NCI-H2029 (cell line): ENCODE measurements at places on chromosomes 6 and 20.

- DNase-seq: no peak
These were observed 326.6 kb upstream of the RNF24 start for GRCh38 chr20:4341804-4342485.

DNA sequence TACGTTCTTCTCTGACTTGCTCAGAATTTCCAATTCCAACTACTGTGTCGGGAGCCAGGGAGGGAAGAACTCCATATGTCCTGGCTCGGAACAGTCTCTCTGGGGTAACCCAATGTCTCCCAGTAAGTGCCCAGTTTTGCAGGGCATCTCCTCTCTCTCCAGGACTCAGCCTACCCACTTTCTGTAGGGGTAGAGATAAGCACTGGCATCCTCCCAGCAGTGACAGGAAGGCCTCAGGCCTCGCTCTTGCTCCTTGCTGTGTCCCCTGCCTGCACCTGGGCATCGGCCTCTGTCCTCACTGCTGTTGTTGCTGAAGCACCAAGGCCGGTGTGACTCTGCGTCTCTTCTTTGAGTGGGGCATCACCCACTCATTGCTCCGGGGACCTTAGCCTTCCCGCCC lies 388.9 kb upstream of the JARID2 start:
- no peak for DNase-seq

GRCh38 chr6:15368873-15369272 lies 123.0 kb downstream of the JARID2 start:
- DNase-seq: no peak

DNA sequence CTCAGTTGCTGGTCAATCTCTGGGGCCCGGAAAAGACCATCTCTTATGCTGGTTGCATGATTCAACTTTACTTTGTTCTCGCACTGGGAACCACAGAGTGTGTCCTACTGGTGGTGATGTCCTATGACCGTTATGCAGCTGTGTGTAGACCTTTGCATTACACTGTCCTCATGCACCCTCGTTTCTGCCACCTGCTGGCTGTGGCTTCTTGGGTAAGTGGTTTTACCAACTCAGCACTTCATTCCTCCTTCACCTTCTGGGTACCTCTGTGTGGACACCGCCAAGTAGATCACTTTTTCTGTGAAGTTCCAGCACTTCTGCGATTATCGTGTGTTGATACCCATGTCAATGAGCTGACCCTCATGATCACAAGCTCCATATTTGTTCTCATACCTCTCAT lies 4.3 kb downstream of the OR2J3 start:
- no peak for DNase-seq

DNA sequence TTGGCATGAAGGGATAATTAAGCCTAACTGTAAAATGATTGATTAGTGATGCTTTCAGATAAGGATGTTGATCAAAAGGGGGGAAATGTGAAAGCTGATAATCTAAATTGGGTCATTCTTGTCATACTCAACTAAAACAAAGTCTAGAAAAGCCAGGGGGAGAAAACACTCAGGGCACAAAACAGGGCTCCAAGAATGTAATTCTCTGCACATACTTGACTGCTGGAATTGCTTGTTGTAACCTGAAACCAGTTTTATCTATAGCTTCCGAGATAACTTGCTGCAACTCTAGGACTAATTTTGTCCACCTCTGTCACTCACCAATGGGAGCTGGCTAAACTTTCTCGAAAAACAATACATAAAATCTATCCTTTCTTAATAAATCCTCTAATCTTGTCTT lies 310.3 kb downstream of the CLVS2 start:
- no peak for DNase-seq

DNA sequence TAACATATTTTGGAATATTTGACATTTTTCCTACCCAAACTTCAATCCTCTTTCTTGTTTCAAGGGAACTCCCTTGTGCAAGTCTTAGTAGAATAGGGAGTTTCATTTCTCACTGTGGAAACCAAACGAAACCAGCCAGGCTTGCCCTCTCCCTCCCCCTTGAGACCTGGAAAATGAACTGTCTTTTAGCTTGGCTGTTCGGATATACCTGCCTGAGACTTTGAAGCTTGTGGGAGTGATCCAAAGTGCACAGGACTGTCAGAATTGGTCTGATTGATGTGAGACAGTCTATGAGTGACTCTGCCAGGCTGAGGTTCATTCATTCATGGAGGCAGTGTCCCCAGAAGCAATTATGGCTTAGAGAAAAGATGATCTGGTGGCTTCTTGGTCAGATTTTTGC lies 388.1 kb downstream of the EPM2A start:
- no peak for DNase-seq

DNA sequence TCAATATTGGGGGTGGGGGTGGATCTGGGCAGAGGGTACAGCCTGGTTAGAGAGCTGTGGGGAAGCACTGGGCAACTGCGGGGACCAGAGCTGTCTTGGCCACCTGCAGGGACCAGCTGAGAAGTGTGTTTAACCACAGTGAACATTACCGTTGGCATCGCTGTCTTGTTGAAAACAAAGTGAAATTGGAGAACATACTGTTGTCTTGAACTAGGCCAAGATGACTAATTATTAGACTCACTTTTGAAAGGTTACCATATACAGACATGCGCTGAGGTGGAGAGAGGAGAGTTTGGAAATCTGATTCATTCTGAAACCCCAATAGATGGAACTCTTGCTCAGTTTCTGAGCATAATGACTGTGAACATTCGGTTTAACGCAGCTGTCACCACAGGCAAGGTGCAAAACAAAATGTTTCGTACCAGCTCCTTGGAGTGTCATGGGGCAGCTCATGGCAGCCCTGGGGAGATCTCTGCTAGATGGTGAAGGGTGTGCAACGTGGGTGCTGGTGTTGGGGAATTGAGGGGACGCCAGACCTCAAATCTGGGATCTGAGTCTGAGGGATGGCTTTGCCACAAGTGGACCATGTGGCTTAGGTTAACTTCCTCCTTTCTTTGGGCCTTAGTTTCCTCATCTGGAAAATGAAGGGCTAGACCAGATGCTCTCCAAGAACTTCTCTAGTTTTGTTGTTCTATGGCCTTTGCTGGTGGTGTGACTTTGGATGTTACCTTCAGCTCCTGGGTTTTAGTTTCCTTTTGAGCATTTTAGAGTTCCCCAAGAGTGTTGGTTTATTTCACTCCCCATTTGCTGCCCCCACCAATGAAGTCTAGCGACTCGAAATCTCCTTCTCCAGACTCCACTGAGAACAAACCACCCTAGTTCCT lies 24.6 kb upstream of the GTSF1L start:
- DNase-seq: no peak

DNA sequence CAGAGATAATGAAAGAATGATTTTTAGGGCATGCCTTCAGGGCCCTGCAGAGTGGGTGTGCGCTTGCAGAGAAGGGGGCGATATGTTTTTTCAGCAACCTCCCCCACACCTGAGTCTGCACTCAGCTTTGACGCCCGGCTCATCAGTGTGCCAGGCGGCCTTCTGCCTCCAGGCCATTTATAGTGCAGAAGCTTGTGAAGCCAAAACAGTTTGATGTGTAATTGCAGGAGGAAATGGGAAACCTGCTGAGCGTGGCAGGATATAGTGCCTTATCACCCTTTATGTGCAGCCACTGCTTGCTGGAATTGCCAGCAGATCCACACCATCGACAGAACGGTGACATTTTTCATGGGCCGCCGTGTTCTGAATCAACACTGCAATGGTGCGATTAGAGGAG lies 178.2 kb downstream of the CDH4 start:
- DNase-seq: no peak

- DNase-seq: no peak
These were observed 3.8 kb downstream of the ZNF334 start for GRCh38 chr20:46509523-46509922.

DNA sequence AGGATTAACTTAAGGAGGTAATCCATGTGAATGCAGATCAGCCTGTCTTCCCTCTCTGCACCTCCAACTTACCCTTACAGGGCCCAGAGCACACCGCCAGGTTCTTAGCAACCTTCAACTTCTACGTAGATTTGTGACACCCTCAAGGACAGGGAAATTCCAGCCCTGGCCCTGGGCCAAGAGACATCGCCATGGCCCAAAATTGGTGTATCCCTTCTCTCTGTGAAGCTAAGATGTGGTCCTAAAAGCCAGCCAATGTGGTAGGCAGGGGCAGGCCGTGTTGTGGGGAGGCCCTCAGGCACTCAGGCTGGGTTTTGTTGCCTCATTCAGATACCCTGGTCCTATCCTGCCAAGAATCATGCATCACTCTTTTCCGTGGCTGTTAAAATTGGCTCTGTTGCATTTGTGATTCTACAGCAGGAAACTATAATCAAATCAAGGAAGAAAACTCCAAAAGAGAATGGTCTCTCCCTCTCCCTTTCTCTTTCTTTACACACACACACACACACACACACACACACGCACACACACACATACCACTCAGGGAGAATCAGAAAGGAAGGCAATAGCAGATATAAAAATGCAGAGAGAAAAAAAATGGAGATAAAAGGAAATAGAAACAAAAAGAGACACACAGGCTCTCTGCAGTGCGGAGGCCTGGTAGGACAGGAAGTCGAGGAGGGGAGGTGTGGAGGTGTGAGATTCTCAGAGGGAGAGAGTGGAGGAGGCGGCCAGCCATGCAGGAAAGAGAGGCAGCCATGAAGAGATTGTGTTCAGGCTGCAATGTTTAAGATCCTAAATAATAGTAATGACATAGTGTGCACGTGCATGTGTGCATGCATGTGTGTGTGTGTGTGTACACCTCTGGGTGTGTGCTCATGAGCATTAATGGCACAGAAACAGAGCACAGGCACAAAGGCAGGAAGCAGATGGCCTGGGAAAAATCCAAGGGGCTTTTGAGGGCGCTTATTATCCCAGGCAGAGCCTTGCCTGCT lies 201.8 kb upstream of the LRFN2 start:
- no peak for DNase-seq

DNA sequence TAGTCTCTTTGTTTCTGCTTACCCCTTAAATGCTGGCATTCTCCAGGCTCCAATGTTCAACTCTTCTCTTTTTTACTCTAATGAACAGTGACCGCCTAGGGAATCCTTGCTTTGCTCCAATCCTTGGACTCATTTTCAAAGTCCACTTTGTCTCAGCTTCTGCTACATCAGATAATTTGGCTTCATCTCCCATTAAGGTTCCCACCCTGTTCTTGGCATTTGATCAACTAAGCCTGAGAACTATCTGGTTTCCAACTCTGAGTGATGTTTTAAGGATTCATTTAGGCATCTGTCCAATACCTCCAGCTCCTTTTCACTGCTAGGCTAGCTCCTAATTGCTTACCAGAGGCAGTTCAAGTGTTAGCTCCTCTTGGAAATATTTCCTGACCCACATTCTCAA lies 64.9 kb downstream of the ME1 start:
- no peak for DNase-seq

GRCh38 chr6:16760516-16761470 lies at the start of gene ATXN1:
TSS of gene ATXN1 (minus strand) at chr6:16761460.
- no peak for DNase-seq

DNA sequence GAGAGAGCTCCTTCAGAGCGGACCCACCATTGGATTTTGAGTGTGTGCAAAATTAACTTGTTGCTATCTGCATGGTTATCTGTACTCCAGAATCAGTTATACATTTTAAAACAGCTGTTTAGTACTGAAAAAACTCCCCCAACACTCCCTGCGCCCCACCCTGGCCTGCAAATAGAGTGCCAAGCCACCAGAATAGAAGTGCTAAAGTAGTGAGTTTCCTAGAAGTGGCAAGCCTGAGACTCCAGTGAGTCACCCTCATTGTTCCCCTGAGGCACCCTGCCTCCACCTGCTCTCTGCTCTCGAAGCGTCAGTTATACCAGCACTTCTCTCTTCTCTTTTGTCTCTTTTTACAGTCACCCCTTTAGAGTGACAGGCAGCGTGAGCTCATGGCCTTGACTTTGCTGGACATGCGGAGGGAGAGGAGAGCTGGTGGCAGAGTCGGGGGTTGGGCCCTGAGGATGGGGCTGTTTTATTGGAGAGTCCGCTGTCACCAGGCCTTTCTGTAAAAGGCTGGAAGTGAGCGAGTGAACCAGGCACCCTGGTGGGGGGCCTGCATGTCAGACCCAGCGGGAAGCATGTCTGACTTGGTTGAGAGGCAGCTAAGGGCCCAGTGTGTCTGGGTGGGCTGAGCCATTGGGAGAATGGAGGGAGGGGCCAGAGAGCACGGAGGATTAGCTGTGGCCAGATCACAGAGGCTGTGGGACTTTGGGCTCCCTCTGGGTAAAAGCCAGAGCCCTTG lies 10.4 kb downstream of the IGF2R start:
- DNase-seq: peak; percentile 16

DNA sequence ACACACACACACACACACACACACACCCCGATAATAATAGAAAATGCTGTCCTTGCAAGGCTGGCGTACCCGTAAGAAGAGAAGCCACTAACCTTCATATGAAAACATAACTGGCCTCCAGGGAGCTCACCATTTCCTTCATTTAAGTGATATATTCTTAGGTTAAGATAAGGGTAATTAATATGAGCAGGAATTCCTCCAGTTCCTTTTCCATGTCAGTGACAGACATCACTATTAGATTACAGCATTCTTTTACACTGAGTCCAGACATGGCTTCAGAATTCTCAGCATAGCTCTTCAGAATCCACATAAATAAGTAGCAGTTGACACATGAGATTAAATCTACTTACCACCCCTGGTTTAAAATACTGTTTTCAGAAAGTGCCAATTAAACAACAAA lies 121.9 kb downstream of the SIM1 start:
- DNase-seq: no peak

- DNase-seq: no peak
These were observed 729.7 kb downstream of the RFPL4B start for GRCh38 chr6:113076816-113077215.

DNA sequence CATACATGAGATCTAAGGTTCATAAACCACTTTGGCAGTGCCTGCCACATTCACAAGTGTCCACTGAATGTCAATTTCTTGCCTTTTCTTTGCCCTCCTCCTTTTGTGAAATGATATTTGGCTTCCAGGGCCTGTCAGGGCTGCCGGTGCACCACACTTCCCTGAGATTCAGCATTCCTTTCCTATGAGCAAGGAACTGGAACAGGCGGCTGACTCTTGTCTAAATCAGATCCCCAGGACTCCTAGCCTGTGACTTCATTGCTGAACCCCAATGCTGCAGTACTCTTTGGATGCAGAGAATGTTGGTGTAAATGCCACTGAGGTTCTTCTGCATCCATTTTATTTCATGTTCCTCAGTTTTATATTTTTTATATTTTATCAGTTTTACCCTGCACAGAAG lies 172.2 kb downstream of the ARID1B start:
- no peak for DNase-seq

DNA sequence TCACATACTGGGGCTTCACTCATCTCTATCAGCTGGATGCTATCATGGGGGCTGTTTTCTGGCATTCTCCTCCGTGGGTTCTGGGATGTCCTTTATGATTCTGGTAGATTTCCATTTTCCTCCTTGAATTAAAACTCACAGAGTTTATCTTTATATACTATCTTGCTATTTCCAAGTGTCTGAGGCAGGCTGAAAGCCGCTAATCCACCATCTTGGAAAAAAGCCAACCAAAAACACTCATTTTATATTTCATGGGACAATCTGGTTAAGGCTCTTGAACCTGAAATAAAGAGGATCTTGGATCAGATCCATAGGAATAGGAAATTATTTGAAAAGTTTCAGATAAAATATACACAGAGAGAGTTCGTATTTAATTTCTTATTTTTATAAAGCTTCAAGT lies 86.0 kb downstream of the AFG1L start:
- DNase-seq: no peak
